ENCODE measurements at places on chromosomes 2 and 18. TPM values are rescaled to one million over a fixed set of nuclear protein-coding genes. Genes with fewer than 3 reads are reported as not detected.

DNA sequence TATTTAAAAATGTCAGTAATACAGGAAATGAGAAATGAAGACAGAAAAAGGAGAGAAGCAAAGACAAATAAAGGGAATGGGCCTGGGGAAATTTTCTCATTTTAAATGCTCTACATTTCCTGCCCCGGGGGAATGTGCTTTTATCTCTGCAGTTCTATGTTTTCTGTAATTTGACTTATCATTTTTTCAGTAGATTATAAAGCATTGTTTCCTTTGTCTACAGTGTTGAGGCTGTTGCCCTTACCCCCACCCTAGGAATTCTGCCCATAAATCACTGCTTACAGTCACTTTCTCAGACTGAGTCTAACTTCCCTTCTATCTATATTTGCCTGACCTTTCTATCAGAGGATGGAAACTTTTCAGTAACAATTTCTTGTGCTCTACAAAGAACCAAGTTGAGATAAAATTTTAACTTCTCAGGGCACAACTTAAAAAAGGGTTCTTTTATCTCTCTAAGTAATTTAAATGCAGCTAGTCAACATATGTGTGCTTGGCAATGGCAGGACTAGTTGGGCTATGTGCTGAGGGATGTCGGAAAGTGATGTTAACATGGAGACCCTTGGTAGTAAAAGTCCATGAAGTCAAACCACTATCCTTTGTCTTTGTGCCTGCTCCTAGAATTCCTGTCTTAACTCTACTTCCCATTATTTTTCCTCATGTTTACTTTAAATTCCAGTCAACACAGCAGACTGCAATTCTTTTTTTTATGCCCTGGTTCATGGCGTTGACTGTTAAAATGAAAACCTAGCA is 146.5 kb upstream of the MMADHC start:
- no peak overlapping the region for H3K27ac ChIP-seq
- H3K4me1 ChIP-seq = no peaks in the 10 kb centered on the region
- no peak overlapping the region for H3K4me3 ChIP-seq

GRCh38 chr2:26717362-26717761 is 24.8 kb downstream of the KCNK3 start:
- no peak overlapping the region for H3K4me3 ChIP-seq
- H3K36me3 ChIP-seq = no peaks in the 10 kb centered on the region
- H3K4me1 ChIP-seq = no peaks in the 10 kb centered on the region

DNA sequence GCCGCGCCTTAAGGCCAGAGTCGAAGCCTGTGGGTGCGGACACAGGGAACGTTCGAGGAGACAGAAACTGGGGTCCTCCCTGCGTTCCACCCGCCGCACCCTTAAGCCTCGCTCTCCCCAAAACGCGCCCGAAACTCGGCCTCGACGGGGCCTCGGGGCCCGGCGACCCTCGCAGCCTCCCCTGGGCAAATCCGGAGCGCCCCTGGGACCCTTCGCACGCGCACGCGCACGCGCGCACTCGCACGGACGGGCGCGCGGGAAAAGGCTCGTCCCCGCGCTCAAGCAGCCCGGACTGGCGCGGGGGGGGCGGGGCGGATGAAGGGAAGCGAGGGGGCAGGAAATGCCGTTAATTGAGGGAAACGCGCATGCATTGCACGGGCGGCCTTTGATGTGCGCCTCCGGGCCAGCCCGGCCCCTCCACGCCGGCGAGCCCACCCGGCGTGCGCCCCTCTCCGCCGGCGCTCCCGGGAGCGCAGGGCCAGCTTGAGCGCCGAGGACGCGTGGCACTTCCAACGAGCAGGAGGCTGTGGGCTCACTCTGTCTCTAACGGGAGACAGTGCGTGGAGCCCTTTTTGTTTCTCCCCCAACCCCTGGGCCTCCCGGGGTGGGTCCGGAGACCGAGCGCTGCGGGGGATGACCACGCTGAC is 5.4 kb upstream of the SALL3 start:
- no peaks in the 10 kb centered on the region for H3K36me3 ChIP-seq
- peaks cover 13% of the 10 kb centered on the region for H3K4me1 ChIP-seq
- no peak for DNase-seq
- H3K27ac ChIP-seq = no peak overlapping the region
- H3K27me3 ChIP-seq = peaks cover 80% of the 10 kb centered on the region

- H3K27me3 ChIP-seq = no peaks in the 10 kb centered on the region
- H3K27ac ChIP-seq = no peak overlapping the region
- no peaks in the 10 kb centered on the region for H3K4me1 ChIP-seq
Measured at GRCh38 chr2:79630972-79631557, 118.2 kb downstream of the CTNNA2 start.

DNA sequence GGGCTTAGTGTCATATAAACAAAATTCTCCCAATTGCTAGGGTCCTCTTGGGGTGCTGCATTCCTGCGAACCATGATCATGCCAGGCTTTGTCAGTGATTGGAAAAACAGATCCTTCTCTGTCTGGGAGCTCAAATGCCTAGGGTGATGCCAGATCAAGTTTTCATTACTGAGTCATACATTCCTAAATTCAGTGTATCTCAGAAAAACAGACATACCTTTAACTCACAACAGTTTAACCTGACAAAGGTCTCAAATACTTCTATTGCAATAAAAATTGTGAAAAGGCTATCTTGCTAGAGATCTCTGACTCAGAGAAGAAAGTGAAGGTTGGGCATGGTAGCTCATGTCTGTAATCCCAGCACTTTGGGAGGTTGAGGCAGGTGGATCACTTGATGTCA is 86.9 kb downstream of the SH3YL1 start:
- no peak for DNase-seq
- no peak overlapping the region for H3K4me3 ChIP-seq
- no peak overlapping the region for H3K27ac ChIP-seq
- H3K27me3 ChIP-seq = no peaks in the 10 kb centered on the region
- H3K4me1 ChIP-seq = peaks cover 34% of the 10 kb centered on the region
- H3K36me3 ChIP-seq = no peaks in the 10 kb centered on the region

The SERPINB8 gene
- 16.8 TPM for total RNA-seq

All from activated naive CD8-positive, alpha-beta T cell treated with anti-CD3 and anti-CD28 coated beads for 36 hours (primary cell).